Stimulated activated CD8-positive, alpha-beta memory T cell treated with anti-CD3 and anti-CD28 coated beads, Interleukin-2, amount 100 ng/mL, for 48 hours (primary cell): ENCODE measurements at places on chromosomes 5 and 9.

GRCh38 chr5:39850291-39850690 lies 425.5 kb upstream of the DAB2 start:
- DNase-seq: no peak

DNA sequence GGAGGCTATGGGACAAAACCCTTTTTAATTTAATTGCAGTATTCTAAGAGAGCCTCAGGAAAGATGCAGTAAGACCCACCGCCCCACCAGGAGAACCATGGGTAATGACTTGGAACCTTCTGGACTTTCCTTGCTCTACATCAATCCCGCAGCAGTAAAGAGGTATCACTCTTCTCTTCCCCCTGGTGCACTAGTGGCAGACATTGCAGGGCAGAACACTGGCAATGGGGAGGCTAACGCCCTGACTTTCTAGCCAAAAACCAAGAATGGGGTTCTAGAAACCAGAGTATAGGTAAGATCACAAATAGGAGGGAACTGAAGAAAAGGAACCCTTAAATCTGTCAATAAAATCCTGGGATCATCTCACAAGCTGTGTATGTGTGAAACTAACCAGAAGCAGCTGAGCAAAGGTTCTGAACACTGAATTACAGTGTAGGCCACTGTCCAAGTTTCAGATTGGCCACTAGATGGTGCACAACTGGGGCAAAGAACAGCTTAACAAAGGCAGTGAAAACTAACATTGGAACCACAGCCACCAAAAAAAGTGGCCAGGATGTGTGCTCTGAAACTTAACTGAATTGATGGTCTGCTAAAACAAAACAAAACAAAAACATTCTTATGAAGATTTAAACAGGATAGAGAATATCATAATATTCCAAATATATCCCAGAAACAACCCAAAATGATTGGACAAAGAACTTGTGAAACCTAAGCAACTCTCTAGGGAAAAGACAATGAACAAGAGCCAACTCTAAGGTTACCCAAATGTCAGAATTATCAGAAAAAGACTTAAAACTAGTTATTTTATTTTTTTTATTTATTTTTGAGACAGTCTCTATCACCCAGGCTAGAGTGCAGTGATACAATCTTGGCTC lies 6.6 kb upstream of the FAM151B start:
- no peak for DNase-seq

DNA sequence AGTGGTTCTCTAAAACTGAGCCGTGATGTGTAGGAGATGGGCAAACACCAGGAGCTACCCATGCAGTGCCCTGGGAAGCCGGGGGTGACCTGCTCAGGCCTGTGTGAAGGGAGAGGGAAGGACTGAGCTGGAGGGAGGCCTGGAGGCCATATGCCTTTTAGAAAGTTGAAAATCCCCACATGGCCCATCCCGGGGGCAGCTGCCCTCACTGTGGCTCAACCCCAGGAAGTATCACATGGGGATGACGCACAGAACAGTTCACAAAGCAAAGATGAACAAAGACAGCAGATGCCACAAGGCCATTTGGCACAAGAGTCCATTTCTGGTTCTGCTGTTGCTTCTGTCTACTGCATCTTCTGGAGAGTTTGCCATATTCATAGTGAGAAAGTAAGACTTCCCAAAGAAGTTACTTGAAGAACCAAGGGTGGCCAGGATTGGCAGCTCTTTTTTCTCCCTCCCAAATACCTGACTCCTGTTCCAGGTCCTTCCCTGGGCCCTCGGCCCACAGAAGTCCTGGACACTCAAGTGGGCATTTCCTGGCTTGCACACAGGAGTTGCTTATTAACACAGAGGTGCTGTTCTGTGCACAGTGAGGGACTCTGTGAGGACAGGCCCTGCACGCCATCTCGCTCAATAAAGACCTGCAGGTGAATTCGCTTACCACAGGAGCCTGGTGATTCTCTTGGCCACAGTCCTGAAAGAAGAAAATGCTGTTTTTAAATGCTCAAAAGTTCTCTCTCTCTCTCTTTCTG lies 25.1 kb downstream of the ACSL6 start:
- no peak for DNase-seq

DNA sequence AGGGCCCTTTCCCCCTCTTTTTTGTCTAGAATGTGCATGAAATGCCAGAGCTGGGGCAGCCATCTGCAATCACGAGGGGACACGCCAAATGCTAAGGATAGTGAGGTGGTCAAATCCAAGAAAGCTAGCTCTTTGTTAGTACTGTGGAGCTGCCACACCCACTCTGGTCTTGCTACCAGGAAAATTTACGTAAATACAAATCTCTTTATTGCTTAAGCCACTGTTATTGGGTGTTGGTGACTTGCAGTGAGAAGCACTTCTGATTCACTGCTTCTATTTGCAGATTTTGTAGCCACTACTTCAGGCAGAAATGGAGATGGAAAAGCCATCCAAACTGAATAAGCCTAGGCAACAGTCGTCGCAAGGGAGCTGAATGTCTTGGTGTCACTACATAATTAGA lies 25.6 kb upstream of the SUSD1 start:
- DNase-seq: no peak

- DNase-seq: no peak
Observed at GRCh38 chr5:175516933-175517823, 38.8 kb downstream of the SFXN1 start.

DNA sequence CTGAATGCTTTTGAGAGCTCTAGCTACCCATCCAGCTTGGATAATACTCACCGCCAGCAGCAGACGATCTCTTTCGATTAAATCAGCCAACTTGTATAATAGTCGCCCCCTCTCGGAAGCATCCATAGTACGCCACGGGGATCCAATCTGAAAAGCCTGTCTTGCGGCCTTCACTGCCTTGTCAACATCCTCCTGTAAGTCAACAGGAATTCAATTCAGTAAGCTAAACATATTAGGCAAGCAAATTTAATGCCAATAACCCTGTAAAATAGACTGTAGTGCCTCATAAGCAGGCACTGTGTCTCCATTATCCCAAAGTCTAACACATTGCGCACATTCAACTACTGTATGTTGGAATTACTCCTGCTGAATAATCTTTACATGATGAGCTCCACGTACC lies 22.0 kb downstream of the ALDH1A1 start:
- DNase-seq: no peak

- DNase-seq: no peak
Observed at GRCh38 chr5:176985516-176985915, 21.1 kb downstream of the UIMC1 start.

DNA sequence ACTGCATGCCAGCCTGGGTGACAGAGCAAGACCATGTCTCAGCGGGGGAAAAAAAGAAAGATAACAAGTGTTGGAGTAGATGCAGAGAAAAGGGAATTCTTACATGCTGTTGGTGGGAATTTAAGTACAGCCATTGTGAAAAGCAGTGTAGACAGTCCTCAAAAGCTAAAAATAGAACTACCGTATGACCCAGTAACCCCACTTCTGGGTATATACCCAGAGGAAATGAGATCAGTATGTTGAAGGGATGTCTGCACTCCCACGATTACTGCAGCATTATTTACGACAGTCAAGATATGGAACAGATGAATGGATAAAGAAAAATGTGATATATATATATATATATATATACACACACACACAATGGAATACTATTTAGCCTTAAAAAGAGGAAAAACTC lies 225.3 kb upstream of the SLC24A2 start:
- no peak for DNase-seq

DNA sequence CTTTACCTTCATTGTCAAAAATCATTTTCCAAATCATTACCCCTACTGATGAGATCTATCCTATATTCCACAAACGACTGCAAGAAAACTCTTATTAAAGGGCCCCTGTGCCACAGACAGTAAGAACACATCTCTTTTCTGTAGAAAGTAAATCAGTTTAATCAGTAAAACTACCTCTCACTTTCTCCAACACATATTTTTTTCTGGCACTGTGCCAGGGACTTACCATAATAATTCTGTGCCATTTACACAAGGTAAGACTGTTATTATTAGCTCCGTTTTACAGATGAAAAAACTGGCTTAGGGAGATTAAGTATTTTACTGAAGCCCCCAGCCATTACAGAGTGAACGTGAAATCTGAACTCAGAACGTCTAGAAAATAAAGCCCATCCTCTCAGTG lies 587.0 kb upstream of the COX7C start:
- DNase-seq: no peak

GRCh38 chr9:89919171-89919681 lies 314.4 kb downstream of the GADD45G start:
- no peak for DNase-seq

DNA sequence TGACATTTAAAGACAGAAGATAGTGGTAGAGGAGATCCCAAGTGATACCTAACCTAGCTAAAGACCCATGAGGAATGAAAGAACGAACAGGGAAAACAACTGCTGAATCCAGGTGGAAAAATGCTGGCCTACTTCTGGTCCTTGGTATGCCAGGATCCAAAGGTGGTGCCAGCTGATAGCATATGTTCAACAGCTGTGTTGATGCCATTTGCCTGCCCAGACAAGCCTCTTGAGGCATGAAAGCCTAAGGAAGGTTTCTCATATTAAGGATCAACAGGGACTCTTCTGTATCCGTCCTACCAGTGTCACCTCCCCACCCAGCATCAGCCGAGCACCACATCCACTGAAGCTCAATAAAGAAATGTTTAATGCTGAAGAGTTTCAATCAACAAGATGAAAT lies 225.7 kb upstream of the DMRT1 start:
- no peak for DNase-seq

DNA sequence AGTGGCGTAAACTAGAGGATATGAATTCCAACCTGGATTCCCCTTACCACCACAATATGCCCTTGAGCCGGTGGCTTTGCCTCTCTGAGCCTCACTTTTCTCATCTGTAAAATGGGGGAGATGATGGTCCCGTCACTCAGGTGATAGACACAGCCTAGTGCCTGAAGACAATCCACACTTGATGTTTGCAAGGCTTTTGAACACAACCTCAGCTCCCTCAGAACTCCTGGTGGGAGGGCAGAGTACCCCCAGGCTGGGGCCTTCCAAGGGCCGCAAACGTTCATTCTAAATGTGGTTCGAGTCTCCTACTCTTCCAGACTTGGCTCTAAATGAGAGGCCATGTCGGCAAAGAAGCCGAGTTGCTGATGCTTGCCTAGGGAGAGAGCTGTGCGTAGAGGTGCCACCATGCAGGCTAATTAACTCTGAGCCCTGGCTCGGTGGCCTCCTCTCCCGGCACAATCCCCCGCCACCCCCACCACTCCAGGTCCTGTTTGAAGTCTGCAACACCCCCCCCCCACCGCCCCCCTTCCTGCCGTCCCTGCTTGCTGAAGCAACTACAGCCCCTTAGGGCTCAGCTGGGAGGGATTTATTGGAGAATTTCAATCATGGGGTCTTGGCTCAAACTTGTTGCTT lies 97.7 kb upstream of the LMX1B start:
- no peak for DNase-seq

DNA sequence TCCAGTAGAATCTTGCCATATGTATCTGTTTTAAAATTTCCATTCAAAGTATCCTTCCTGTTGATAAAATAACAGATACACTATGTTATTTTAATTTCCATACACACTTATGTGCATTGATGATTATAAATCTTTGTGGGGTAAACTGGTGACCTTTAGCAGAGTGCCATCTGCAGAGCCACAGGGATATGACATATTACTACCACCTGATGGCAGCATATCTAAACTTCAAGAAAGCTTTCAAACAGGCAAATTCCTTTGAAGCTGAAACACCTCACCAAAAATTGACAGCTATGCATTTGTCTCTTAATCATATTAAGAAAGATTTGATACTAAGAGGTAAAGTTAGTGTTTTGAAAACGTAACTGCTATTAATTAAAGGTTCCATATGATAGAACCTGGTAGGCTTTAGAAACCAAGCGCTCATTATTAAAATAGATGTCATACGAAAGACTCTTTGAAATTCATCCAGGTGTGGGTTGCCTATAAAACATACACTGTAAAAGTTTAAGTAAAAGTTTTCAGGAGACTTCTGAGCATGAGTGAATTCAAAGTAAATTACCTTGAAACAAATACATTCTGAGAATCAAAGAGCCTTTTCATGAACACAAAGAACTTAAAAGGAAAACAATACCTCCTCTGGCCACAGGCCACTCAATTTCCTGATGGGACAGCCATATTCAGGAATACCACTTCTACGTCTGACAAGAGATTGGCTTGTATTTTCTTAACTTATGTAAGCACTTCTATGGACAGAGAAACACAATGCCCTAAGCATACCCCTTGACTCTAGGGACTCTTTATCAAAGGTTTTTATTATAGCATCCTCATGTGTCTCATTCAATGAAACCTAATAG lies 93.3 kb downstream of the KIAA0825 start:
- no peak for DNase-seq

GRCh38 chr9:132986640-132987620 lies 8.4 kb downstream of the GFI1B start:
- no peak for DNase-seq
